ENCODE measurements at places on chromosomes 11 and 22.
A peak's percentile ranks its signal among the peaks of the same experiment; 100 is the strongest.

GRCh38 chr11:106706355-106706754 lies 311.9 kb downstream of the GUCY1A2 start:
- DNase-seq, result no peak

- no peak for DNase-seq
These were observed 444.4 kb downstream of the DLG2 start for GRCh38 chr11:85182441-85183387.

GRCh38 chr22:46055911-46056545 lies 79.1 kb upstream of the WNT7B start:
- no peak for DNase-seq

DNA sequence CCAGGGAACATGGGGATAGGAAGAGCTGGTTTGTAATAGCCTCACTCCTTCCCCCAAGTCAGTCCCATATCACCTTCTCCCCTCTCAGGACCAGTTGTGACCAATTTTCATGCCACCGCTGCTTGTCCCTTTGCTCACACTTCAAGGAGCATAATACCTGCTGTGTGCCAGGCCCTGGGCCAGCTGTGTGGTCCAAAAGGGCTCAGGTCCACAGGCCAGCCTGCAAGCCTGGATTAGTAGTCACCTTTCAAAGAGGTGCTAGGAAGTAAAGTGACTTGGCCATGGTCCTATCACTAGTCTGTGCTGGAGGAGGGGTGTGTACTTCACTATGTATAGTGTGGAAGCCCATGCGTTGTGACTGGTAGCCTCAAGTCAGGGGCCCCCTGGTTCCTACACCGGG lies 38.5 kb upstream of the SUSD2 start:
- DNase-seq, result no peak

- no peak for DNase-seq
These were observed 114.9 kb downstream of the KCNQ1 start for GRCh38 chr11:2559527-2560311.

DNA sequence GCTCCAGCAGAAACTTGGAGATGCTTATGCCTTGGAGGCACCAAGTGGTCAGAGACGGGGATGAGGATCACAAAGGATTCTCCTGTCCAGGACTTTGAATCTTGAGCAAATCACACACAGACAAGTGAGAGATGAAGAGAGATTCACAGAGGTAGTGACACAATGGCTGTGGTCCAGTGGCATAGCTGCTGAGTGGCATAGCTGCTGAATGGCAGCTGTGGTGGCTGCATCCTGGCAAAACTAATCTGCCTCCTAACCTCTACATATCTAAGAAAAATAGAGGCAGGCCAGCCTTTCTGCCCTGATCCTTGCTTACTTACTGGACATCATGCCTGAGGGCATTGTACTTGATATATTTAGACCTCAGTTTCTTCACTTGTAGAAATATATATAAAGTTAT lies 102.6 kb downstream of the CD44 start:
- DNase-seq, result no peak

- DNase-seq, result no peak
These were observed 89.4 kb upstream of the DRD2 start for GRCh38 chr11:113564527-113565130.

DNA sequence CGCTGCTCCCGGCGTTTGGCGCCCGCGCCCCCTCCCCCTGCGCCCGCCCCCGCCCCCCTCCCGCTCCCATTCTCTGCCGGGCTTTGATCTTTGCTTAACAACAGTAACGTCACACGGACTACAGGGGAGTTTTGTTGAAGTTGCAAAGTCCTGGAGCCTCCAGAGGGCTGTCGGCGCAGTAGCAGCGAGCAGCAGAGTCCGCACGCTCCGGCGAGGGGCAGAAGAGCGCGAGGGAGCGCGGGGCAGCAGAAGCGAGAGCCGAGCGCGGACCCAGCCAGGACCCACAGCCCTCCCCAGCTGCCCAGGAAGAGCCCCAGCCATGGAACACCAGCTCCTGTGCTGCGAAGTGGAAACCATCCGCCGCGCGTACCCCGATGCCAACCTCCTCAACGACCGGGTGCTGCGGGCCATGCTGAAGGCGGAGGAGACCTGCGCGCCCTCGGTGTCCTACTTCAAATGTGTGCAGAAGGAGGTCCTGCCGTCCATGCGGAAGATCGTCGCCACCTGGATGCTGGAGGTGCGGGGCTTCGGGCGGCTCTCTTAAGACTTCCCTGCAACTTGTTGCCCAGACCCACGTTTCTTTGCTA lies at the start of gene CCND1:
CCND1 (plus strand) TSS at position 162 of the 587 bp plus-strand sequence; CDS start at position 320, 158 bp downstream.
- DNase-seq, result no peak

DNA sequence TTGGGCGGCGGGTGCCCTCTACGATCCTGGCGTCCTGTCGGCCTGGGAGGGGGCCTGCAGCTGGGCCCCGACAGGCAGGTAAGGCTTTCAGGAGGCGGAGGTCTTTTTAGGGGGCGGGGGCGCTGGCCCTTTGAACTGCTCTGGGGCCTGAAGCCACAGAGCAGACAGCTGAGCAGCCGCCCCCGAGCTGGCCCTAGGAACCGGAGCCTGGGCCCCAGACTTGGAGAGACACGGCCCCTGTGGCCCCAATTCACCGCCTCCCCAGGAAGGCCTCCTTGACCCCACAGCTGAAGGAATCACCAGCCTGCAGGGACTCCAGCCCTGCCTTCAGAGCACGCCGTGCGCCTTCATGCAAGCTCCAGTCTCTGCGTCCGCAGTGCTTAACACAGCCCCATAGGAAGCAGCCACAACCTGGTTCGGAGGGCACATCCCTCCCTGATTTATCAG lies 618 bp upstream of the CERK start:
- no peak for DNase-seq

- no peak for DNase-seq
These were observed 34.3 kb upstream of the ASPHD2 start for GRCh38 chr22:26394777-26395176.

GRCh38 chr11:62502030-62502730 lies 44.4 kb downstream of the AHNAK start:
- DNase-seq, result no peak

- DNase-seq, result peak; percentile 85
These were observed 4.2 kb downstream of the SPI1 start for GRCh38 chr11:47373876-47374719.

DNA sequence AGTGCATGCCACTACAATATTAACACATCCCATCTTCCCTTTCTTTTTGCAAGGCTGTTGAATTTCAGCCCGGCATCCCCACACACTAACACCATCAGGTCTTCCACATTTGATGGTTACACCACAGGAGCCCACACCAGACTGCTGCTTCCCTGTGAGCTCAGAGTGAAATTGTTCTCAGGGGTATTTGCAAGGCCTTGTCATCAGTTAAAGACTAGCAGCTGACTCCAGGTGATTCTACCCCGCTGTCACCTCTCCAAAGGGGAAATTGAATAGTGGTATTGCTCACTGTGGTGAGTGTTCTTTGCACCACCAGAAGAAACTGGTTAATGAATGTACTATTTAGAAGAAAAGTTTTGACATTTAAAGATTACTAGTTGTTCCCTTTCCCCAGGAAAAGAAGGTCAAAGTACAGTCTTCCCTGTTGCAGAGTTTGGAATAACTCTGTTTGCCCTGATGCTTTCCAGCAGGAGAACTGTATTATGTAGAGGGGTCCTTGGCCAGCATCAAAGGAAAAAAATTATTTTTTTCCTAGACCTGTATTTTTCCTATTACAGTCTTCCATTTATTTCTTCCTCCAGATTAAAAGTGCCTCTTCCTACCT lies 41.9 kb downstream of the BID start:
- DNase-seq, result no peak

- DNase-seq, result no peak
These were observed 1.6 kb downstream of the KCNJ1 start for GRCh38 chr11:128865490-128865889.

- no peak for DNase-seq
These were observed 8.9 kb downstream of the SCGB1A1 start for GRCh38 chr11:62427630-62428233.

DNA sequence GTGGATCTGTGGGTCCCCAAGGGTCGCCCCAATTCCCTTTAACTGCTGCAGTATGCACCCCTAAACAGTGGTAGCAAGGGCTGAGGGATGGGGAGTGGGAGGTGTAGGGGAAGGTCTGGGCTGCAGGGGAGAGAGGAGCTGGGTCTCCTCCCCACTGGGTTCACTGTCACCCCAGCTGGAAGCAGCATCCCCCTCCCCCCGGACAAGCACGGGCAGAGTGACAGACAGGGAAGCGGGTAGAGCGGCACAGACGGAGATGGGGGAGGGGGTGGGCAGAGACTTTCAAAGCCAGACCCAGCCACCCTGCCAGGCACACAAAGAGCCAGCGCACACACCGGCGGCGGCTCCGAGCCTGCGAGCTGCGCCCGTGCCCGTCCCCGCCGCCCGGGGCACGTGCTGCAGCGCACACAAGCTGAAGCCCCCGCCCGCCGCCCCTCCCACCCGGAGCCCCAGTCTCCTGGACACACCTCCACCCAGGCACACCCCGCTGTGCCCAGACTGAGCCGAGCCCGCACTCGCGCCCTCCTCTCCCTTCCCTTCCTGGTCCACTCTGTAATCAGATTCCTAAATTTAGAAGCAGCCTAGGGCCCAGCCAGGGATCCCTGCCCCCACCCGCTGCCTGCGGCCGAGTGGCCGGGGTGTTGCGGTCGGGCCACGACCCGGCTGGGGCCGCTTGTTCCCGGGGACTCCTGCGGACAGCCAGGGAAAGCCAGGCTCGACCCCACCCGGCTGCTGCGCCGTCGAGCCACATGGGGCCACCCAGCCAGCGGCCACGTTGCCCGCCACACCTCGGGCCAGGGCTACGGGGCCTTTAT lies 935 bp upstream of the RCOR2 start:
- DNase-seq, result no peak

DNA sequence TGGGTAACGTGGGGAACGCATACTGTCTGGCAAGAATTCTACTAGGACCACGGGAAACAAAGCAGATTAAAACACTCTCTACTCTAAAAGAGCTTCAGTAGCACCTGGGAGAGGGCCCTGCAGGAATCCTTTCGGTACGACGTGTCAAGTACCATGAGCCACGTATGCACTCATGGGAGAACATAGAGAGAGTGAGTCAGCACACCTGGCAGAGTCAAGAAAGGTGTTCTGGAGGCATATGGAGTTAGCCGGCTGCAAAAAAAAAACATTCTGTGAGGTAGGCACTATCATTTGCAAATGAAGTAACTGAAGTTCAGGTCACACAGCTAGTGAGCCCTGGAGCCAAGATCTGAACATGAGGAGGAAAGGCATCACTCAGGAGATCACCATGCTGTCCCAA lies 71.1 kb upstream of the BID start:
- DNase-seq, result no peak

DNA sequence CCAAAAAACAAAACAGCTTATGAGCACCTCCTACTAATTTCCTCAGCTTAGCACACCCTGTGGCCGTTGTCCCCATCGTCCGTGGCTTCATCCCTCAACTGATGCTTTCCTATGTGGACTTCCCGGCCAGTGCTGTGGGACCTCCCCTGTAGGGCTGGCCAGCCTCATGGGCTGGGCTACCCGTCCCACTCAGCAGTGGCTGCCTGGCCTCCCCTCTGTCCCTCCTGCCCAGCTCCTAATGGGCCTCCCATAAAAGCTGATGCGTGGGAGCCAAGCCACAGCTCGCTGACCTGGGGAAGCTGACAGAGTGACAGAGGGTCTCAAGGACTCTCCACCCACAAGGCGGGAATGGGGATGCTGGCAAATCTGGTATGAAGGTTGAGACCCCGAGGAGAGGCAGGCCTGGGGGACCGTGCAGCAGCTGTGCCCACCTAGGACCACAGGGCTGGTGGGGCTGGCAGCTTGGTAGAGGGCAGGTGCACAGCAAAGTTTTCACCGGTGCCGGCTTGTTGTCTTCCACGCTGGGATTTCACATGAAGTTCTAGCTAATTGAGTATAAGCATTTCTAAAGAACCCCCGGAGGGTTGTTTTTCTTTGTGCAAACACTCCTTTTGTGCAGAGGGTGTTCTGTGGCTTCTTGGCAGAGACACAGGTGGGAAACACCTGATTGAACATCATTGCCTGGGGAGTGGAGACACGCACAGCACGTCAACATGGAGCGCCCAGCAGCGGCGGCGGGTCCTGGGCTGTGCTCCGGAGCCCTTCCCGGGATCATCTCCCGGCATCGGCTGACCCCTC lies 23.2 kb downstream of the TBX1 start:
- DNase-seq, result no peak

GRCh38 chr11:13128354-13128753 lies 119.2 kb downstream of the RASSF10 start:
- no peak for DNase-seq

DNA sequence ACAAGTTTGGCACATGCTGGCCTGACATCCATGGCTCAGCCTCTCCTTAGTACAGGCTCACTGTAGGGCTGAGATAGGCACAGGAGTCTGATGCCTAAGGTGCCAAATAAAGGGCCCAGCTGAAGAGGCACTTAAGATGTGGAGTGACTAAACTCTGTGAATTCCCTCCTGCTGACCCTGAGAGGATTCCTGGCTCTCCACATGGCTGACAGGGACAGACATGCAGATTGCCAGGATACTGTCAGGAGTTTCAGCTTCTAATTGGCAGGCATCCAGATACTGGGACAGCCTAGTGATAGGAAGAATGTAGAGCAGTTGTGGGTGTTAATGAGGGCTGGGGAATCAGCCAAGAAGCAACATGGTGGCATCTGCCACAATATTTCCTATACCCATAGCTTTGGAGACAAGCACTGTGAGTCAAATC lies 558.7 kb downstream of the INSC start:
- DNase-seq, result no peak

DNA sequence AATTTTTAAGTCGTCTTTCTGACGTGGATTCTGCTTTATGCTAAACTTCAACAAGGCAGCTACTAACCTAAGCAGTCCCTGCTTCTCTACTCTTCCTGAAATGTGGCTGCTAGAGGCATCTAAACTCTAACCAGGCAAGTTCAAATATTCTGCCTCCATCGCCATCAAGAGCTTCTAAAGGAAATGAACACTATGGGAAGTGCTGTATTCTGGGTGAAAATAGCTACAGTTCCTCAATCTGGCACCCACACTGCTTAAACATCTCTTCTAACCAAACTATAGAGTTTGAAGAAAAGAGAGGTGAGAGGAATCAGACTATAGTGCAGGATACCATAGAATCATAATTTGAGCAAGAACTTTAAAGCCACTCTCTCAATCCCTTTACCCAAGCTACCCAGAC lies 6.3 kb downstream of the NRIP3 start:
- no peak for DNase-seq

GRCh38 chr11:47784785-47785381 lies 17.7 kb upstream of the FNBP4 start:
- DNase-seq, result no peak

GRCh38 chr22:42258126-42258525 lies 12.3 kb downstream of the TCF20 start:
- no peak for DNase-seq

- DNase-seq, result no peak
These were observed 137.4 kb downstream of the CADM1 start for GRCh38 chr11:115366826-115367225.

- no peak for DNase-seq
These were observed 11.0 kb downstream of the SULT4A1 start for GRCh38 chr22:43851058-43851978.

DNA sequence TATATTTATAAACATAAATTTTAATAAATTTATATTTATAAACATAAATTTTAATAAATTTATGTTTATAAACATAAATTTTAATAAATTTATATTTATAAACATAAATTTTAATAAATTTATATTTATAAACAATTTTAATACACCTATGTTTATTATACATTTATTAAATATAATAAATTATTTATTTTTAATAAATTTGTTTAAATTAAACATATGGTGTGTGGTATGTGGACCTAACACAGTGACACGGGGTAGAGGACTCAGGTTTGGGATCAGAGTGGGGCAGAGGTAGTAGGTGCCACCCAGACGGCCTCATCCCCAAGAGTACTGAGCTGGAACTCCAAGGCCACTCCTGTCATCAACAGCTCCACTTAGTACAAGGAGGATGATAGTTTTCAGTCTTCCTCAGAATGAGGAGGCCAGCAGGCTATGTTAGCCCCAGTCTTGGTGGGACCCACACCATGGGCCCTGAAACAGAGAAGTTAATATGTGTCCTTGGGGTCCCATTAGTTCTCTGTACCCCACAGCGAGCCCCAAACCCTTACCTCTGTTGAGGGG lies 46.7 kb upstream of the BID start:
- no peak for DNase-seq
